A375 (cell line): ENCODE measurements at places on chromosomes 7 and 10. TPM values are rescaled to one million over a fixed set of nuclear protein-coding genes. Genes with fewer than 3 reads are reported as not detected.

Gene INSYN2A
- total RNA-seq: not detected in 2 replicates

Gene C10orf105
- not detected in 2 replicates for total RNA-seq

Gene NEUROD6
- not detected in 2 replicates for total RNA-seq

Gene BHLHA15
- total RNA-seq: 0.61 and 0.64 TPM in 2 replicates

Gene ACBD7
- total RNA-seq: 4.9 and 5.7 TPM in 2 replicates

Gene CALHM2
- 20.2 and 23.8 TPM in 2 replicates for total RNA-seq

Gene SLC26A5
- not detected in 2 replicates for total RNA-seq

Gene NFE2L3
- total RNA-seq: 22.6 and 22.7 TPM in 2 replicates

Gene ADCYAP1R1
- total RNA-seq: not detected in 2 replicates

Gene FKBP6
- total RNA-seq: not detected in 2 replicates

Gene NOS3
- not detected in 2 replicates for total RNA-seq

Gene ACTL6B
- not detected in 2 replicates for total RNA-seq

Gene NEURL1
- total RNA-seq: 0.53 and 0.66 TPM in 2 replicates

Gene HGF
- not detected in 2 replicates for total RNA-seq

Gene INMT
- total RNA-seq: 0.11 and 0.42 TPM in 2 replicates

Gene ADARB2
- total RNA-seq: 0.60 and 1.3 TPM in 2 replicates

Gene CYP3A7
- total RNA-seq: not detected in 2 replicates

Gene SPDYE8
- not detected in 2 replicates for total RNA-seq

Gene AS3MT
- total RNA-seq: 0.26 and 0.32 TPM in 2 replicates

Gene GIMAP7
- total RNA-seq: not detected in 2 replicates

Gene CALCR
- total RNA-seq: not detected in 2 replicates

Gene CYP2C9
- not detected in 2 replicates for total RNA-seq

Gene GPRIN2
- total RNA-seq: not detected in 2 replicates

Gene UCN3
- not detected in 2 replicates for total RNA-seq

Gene NPSR1
- total RNA-seq: not detected in 2 replicates

Gene TOMM7
- 212 and 220 TPM in 2 replicates for total RNA-seq

Gene SAMD9
- total RNA-seq: 5.9 and 8.9 TPM in 2 replicates

Gene PTPN20
- not detected in 2 replicates for total RNA-seq

Gene GIGYF1
- total RNA-seq: 25.1 and 25.2 TPM in 2 replicates

Gene ADGRA1
- total RNA-seq: not detected in 2 replicates

Gene OR9A4
- total RNA-seq: not detected in 2 replicates

Gene PSD
- 0.11 and 1.0 TPM in 2 replicates for total RNA-seq

Gene DHTKD1
- 20.0 and 20.6 TPM in 2 replicates for total RNA-seq

Gene SEMA4G
- total RNA-seq: 2.4 and 3.3 TPM in 2 replicates

Gene PTPN12
- total RNA-seq: 35.5 and 45.7 TPM in 2 replicates

Gene SLC13A4
- total RNA-seq: not detected in 2 replicates

Gene ASZ1
- total RNA-seq: not detected in 2 replicates

Gene MALSU1
- total RNA-seq: 193 and 194 TPM in 2 replicates

Gene YAE1
- 40.6 and 44.7 TPM in 2 replicates for total RNA-seq

Gene WDFY4
- 0.26 TPM in 1 of 2 replicates, not detected in the other for total RNA-seq

Gene MMD2
- total RNA-seq: not detected in 2 replicates

Gene DDC
- total RNA-seq: 0.19 TPM in 1 of 2 replicates, not detected in the other

Gene MAGI2
- 2.9 and 3.5 TPM in 2 replicates for total RNA-seq

Gene EPO
- not detected in 2 replicates for total RNA-seq

Gene FZD1
- 12.8 and 14.3 TPM in 2 replicates for total RNA-seq

Gene OLAH
- total RNA-seq: not detected in 2 replicates

Gene CCZ1
- total RNA-seq: 64.5 and 79.2 TPM in 2 replicates

Gene ADRB1
- 0.32 and 1.1 TPM in 2 replicates for total RNA-seq

Gene CHAT
- total RNA-seq: not detected in 2 replicates
